ENCODE measurements at places on chromosomes 16 and 17. TPM values are rescaled to one million over a fixed set of nuclear protein-coding genes. Genes with fewer than 3 reads are reported as not detected.

SLC4A1 gene
- not detected for total RNA-seq

GRCh38 chr17:7688808-7689316, 585 bp downstream of the WRAP53 start:
- DNase-seq, result no peak

- DNase-seq, result no peak
Observed at GRCh38 chr17:69883120-69883519, 191.9 kb upstream of the KCNJ16 start.

- no peak for DNase-seq
Observed at GRCh38 chr16:56347166-56347565, 78.2 kb downstream of the AMFR start.

KAT2A gene
- total RNA-seq, result 41.9 TPM

GRCh38 chr17:80168371-80168770, 1.5 kb upstream of the CARD14 start:
- no peak for DNase-seq
